ENCODE measurements at places on chromosomes 3 and 15.

DNA sequence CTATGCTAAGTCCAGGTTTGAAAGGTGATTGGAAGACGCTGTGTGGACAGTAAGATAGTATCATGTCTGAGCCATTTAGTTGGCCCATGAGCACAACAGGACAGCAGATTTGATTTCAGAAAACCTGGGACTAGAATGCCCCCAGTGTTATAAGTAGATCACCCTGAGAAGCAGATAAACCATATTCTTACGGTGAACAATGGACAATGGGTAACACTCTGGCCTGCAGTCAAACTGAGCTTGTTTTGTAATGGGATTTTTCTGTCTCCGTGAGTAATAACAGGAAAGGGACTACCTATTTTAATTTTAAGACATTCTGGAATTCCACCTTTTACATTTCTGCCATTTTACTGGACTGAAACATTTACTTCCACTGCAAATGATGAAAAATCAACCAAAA lies 71.5 kb downstream of the LDHAL6B start:
- DNase-seq = no peak

GRCh38 chr15:99566157-99566897 lies 543 bp downstream of the MEF2A start:
- peak; percentile 24 for DNase-seq

DNA sequence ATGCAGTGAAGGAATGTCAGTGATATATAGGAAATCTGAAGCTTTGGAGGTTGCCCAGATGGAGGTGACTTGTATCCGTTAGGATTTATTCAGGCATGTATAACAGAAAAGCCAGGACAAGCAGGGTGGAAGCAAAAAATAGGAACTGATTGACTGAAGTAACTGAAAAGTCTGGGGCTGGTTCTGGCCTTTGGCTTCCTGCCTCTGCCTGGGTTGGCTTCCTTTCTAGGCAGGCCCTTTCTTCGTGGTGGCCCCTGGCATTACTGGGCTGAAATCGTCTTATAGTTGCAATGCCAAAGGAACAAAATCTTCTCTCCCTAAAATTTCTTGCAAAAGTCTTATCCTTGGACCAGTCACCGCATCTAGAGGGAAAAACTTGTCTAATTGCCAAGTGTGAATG lies 386.1 kb downstream of the PTPRG start:
- DNase-seq = no peak

GRCh38 chr3:72234391-72234790 lies 449.4 kb upstream of the PROK2 start:
- no peak for DNase-seq

GRCh38 chr3:58719684-58720083 lies 53.1 kb upstream of the FAM3D start:
- no peak for DNase-seq

GRCh38 chr3:13268961-13269441 lies 151.1 kb downstream of the NUP210 start:
- no peak for DNase-seq

- peak; percentile 61 for DNase-seq
These were observed 10.2 kb upstream of the KCNMB3 start for GRCh38 chr3:179260949-179261765.

DNA sequence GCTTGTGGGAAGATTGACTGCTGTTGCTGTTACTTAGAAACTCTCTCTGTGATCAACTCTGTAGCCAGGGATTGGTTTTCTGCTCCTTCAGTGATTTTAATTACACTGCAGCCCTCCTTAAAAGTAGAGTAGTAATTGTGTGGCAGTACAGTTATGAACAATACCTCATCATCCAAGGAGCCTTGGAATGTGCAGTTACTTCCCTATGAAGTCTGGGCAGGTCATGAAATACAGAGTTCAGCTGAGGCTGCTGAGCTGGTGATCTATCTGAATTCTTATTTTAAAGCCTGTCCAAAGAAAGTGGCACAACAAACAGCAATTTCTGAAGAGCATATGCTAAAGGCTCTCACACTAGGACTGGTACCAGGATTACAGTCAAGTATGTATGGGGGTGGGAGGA lies 37.4 kb upstream of the MRPL3 start:
- no peak for DNase-seq

DNA sequence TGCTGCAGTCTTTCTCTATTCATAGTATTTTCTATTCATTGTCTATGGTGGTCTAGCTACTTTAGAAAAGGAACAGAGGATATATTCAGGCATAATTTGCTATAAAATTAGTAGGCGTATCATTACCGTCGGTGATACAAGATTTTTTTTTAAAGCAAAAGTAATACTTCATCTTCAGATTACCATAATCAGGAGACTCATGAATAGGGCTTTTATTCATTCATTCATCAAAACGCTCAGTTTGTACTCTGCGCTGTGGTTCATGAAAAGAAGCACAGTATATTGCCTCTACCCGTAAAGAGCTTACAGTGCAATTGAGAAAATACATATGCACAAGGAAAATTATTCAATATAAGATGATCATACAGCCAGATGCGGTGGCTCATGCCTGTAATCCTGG lies 136.7 kb upstream of the CHRM5 start:
- no peak for DNase-seq

GRCh38 chr3:151290673-151291072 lies 12.3 kb upstream of the P2RY14 start:
- DNase-seq = no peak

- DNase-seq = peak; percentile 15
These were observed 29.0 kb downstream of the CPOX start for GRCh38 chr3:98564282-98565005.

- DNase-seq = no peak
These were observed 303.6 kb upstream of the ARPP21 start for GRCh38 chr3:35335703-35336102.

Measured in T-helper 9 cell (primary cell).